Fibroblast of mammary gland (primary cell): ENCODE measurements at places on chromosomes 1 and 21.

GRCh38 chr21:16533692-16534407, 804.1 kb downstream of the USP25 start:
- DNase-seq: peak; percentile 29

DNA sequence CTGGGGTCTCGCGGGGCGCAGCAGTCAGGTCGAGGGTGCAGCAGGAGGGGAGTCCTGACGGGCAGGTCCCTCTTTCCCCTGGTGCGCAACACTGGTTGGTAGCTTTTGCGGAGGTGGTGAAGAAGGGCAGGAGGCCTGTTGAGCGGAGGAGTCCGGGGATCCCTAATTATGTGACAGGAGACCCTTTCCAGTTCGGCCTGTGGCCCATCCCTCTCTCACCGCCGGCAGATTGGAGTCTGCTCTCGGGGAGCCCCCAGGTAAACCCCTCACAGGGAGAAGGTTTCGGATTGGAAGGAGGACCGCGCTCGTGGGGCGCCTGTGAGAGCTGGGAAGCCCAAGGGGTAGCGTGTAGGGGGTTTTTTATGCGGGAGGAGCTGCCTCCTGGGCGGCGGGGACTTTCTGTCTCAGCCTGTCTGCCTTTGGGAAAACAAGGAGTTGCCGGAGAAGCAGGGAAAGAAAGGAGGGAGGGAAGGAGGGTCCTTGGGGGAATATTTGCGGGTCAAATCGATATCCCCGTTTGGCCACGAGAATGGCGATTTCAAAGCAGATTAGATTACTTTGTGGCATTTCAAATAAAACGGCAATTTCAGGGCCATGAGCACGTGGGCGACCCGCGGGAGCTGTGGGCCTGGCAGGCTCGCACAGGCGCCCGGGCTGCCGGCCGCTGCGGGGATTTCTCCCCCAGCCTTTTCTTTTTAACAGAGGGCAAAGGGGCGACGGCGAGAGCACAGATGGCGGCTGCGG, 9.5 kb downstream of the SIM2 start:
- DNase-seq: no peak

GRCh38 chr1:56562891-56563452, 16.4 kb downstream of the PLPP3 start:
- DNase-seq: no peak

GRCh38 chr1:92273039-92273438, 25.7 kb downstream of the GLMN start:
- no peak for DNase-seq

- peak; percentile 40 for DNase-seq
These were observed 62.8 kb upstream of the ZBTB40 start for GRCh38 chr1:22388671-22389450.

- no peak for DNase-seq
These were observed 15.6 kb downstream of the COL6A1 start for GRCh38 chr21:45997205-45997494.

DNA sequence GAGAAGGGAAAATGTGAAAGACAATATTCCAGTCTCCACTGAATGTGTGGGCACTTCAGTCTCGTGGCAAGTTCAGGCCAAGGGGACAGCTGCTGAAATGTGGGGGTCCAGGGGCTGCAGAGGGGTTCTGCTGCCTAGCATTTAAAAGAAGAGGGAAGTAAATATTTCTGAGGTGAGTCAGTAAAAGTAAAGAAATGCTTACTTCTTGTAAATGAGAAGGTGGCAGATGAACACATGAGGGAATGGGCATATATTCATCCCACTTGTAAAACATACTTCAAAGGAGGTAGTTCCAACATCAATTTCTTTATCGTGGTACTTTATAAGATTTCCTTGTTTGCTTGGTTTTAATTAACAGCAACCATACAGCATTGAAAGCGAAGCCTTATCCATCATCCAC, 63.1 kb upstream of the HIVEP3 start:
- no peak for DNase-seq

- no peak for DNase-seq
These were observed 10.2 kb downstream of the SETSIP start for GRCh38 chr1:92065042-92065441.

- DNase-seq: no peak
These were observed 173.5 kb upstream of the ETV3 start for GRCh38 chr1:157311730-157312081.

DNA sequence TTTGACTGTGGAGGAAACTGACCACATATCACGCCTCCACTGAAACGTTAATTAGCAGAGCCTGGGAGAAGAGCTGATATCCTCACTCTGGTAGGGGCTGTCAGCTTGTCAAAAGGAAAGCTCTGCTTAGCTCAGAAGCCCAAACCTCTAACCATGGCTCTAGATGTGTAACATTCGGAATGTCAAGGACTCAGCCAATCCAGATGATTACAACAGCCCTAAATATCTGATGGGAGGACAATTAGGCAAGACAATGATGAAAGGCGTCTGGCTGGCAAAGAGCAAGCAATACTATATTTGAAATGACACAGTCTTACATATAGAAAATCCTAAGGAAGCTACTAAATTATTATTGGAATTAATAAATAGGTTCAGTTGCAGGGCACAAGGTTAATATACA, 45.7 kb upstream of the COX20 start:
- DNase-seq: no peak

GRCh38 chr1:6646499-6647148, 22.0 kb downstream of the THAP3 start:
- peak; percentile 65 for DNase-seq

- no peak for DNase-seq
These were observed 19.6 kb upstream of the EPHA8 start for GRCh38 chr1:22543679-22544078.

GRCh38 chr1:77652268-77652667, 30.2 kb downstream of the ZZZ3 start:
- DNase-seq: peak; percentile 63

- DNase-seq: peak; percentile 80
These were observed 24.1 kb upstream of the MYCL start for GRCh38 chr1:39925721-39926342.

DNA sequence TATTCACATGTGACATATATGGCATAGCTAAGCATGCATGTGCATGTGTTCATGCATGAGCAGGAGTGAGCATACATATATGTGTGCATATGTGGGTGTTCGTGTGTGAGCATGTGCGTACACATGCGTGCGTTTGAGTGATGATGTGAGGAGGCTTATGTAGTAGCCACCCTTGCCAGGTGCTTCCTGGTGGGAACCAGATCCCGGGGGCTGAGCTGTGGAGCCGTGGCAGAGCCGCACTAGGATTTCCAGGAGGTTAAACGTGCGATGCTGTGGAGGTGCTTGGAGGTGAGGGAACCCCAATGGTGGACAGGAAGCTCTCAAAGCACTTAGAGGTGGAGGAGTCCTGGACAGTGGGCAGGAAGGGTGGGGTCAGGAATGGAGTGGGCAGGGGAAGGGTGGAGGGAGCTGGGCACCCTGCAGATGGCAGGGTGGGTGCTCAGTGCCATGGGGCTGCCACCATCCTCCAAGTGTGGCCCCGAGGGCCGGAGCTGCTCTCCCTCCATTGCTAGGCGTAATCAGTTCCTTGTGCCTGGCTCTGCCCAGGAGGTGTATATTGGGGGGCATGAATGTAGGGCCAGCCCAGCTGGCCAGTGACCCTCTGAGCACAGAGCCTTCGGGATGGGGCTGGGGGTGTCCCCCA, 48.5 kb downstream of the COL18A1 start:
- DNase-seq: no peak

DNA sequence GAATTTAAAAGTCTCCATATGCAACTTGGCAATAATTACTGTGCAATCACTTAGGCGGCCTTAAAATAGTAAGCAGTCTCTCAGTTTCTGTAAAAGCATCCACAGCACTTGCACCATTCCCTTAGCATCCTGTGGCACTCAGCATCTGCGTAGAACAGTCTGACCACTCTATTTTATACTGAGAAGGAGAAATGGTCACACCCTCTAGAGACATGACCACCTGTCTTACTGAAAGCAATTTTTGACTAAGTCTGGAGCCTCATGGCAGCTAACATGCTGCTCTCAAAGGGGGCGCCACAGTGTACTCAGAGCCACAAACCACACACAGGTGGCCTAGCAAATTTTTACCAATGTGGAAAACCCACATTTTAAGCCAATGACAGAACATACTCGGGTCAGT, 62.0 kb downstream of the KCNK1 start:
- no peak for DNase-seq

GRCh38 chr21:41878831-41879189, 334 bp downstream of the PRDM15 start:
- peak; percentile 73 for DNase-seq

- no peak for DNase-seq
These were observed 175.5 kb downstream of the DENND1B start for GRCh38 chr1:197599789-197600188.

DNA sequence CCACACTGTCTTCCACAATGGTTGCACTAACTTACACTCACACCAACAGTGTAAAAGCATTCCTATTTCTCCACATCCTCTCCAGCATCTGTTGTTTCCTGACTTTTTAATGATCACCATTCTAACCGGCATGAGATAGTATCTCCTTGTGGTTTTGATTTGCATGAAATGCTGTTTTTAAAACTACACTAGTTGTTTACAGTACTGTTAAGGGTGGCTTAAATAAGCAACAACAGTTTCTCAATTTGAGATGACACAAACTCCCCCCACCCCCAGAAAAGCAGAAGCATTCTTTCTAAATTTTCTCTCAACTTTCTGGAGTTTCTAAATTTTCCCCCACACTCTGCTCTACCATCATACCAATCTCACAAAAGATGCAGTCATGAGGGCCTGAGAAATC, 7.1 kb upstream of the SLAMF7 start:
- no peak for DNase-seq
